Stimulated activated CD8-positive, alpha-beta memory T cell treated with anti-CD3 and anti-CD28 coated beads, Interleukin-4, amount 100 ng/mL, for 1 hour (primary cell): ENCODE measurements at places on chromosomes 13 and 19.

DNA sequence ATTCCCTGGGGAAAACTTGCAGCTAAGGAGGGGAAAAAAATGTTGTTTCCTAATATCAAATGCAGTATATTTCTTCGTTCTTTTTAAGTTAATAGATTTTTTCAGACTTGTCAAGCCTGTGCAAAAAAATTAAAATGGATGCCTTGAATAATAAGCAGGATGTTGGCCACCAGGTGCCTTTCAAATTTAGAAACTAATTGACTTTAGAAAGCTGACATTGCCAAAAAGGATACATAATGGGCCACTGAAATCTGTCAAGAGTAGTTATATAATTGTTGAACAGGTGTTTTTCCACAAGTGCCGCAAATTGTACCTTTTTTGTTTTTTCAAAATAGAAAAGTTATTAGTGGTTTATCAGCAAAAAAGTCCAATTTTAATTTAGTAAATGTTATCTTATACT is 33.6 kb downstream of the TNFSF11 start:
- DNase-seq, result no peak

GRCh38 chr13:43515531-43515930 is 271.2 kb downstream of the ENOX1 start:
- no peak for DNase-seq

GRCh38 chr13:77545626-77546412 is 10.3 kb downstream of the SCEL start:
- DNase-seq, result no peak

GRCh38 chr19:57302020-57302465 is 18.2 kb upstream of the ZNF543 start:
- no peak for DNase-seq

DNA sequence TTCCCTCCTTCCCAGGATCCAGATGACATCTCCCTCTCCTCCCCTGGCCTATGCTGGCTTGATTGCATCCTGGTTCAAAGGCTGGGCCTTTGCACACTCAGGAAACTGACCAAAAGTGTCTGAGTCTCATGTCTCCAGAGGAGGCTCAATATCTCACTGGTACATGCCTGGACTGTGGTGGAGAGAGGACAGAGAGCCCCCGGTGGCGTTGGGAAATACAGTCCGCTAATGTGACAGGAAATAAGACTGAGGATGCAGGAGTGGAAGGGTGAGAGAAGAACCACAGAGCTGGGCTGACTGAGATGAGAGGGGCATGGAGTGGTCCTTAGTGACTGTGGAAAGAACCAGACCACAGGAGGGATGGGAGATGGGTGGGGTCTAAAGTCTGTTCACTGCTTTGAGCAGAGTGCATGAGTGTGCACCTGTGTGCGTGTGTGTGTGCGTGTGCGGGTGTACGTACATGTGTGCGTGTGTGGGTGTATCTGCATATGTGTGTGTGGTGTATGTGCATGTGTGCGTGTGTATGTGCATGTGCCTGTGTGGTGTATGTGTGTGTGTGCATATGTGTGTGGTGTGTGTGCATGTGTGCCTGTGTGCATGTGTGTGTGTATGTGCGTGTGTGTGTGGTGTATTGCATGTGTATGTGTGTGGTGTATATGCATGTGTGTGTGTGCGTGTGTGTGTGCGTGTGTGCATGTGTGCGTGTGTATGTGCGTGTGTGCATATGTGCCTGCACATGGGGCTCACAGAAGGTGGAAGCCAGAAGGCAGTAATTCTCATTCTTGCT is 1.9 kb downstream of the SIGLEC5 start:
- DNase-seq, result no peak

DNA sequence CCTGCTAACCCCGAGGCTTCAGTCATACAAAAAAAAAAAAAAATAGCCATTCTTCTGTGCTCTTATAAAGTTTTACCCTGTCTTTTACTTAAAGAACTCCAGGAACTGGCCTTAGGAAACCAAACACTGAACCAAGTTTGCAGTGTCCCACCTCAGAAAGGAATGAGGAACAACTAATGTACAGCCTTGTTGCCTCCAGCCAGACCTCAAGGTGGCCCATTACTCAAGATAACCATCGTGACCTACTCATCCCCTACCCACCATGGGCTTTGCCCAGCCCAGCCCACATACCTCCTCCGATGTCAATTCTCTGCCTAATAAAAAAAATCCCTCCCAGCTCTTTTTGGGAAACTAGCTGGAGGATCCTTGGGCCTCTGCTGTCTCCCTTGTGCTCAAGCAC is 133.2 kb downstream of the STARD13 start:
- no peak for DNase-seq

GRCh38 chr13:108003626-108004025 is 211.7 kb downstream of the LIG4 start:
- DNase-seq, result no peak

DNA sequence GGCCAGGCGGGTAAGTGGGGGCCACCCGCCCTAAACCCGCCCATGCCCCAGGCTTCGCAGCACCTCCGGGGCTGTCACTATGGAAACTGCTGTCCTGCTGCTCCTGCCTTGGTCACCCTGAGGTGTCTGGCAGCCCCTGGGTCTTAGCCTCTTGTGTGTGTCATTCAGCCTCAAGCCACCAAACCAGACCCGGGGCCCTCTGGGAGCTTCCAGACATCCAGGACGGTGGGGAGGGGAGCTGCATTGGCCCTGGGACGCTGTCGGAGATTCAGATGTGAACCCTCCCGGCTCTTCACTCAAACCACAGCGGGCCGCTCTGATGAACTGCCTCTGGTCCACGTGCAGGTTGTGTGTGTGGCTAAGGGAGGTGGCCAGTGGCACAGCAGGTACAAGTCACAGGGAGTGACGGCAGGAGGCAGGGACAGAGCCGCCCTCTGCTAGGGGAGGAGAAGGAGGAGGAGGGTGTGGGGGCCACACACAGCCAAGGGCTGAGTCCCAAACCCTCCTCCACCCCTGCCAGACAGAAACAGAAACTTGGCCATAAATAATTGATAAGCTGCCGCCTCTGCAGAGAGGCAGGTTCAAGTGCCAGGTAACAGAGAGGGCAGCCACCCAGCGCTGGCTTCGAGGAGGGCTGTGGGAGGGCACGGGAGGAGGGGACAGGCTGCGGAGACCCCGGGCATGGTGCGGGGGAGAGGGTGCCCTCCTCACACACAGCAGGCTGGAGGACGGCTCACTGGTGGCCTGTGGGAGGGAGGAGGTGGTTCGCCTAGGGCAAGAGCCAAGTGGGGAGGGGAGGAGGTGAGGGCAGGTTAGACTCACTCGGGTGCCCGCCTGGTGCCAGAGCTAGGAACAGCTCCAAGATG is 8.0 kb downstream of the NANOS3 start:
- DNase-seq, result no peak

DNA sequence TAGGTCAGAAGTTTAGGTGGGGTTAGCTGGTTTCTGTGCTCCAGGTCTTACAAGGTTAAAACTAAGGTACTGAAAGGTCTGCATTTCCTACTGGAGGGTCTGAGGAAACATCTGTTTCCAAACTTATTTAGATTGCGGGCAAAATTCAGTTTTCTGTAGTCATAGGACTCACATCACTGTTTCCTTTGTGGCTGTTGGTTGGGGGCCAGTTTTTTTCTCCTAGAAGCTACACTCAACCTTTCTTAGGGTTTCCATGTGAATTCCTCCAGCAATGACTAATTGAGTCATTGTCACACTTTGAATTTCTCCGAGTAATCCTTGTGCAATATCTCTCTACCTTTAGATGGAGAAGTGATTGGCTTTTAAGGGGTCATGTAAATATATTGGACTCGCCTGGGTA is 773.4 kb upstream of the SLITRK1 start:
- no peak for DNase-seq

DNA sequence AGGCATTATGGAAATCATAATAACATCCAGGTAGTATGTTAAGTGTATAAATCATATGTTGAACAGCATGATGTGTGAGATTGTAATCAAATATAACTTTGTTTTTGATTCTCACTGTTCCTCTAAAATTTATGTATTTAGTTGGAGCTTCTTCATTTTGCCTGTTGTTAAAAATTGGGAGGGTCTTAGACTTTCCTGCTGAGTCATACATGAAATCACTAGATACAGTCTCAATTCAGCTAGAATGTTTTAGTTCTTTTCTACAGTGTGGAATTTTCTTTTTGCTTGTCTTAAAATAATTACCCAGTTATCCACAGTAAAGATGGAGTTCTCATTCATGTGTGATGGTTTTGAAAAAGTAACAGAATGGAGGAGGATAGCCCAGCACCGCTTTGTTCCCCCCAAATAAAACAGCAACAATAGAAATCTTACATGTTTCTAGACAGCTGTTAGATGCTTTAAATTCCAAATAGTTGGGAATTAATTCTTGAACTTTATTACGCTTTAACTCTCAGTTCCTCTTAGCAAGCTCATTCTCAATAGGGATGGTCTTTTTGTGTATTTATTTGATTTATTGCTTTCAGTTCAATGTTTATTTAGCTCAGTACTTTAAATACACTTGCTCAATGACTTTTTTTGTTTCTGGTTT is 109.5 kb downstream of the PDS5B start:
- DNase-seq, result no peak

DNA sequence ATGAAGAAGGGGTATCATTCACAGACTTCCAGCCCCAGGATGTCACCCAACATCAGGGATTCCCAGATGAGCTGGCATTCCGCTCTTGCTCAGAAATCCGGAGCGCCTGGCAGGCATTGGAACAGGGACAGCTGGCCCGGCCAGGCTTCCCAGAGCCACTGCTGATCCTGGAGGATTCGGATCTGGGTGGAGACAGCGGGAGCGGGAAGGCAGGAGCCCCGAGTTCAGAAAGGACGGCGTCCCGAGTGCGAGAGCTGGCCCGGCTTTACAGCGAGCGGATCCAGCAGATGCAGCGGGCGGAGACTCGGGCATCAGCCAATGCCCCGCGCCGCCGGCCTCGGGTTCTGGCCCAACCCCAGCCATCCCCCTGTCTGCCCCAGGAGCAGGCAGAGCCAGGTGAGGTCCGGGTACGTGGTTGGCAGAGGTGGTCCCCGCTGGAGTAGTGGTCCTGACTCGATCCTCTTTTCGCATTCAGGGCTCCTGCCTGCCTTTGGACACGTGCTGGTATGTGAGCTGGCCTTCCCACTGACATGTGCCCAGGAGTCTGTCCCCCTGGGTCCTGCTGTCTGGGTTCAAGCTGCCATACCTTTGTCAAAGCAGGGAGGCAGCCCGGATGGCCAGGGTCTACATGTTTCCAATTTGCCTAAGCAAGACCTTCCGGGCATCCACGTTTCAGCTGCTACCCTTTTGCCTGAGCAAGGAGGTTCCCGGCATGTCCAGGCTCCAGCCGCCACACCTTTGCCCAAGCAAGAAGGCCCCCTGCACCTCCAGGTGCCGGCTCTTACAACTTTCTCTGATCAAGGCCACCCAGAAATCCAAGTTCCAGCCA is 11.0 kb downstream of the PLEKHG2 start:
- DNase-seq, result no peak

DNA sequence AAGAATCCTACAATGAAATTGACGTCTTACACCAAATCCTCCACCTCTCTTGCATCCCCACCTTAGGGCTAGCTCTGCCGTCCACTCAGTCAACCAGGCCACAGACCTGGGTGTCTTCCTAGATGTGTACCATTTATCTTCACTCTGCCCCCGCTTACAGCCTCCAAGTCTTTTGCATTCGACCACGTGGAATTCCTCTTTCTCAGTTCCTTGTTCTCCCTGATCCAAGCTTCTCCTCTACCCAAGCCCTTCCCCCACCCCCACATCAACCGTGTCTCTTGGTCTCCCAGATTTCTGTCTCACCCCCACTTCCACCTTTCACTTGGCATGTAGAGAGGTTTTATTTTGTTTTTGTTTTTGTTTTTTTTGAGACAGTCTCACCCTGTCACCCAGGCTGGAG is 1.2 kb upstream of the DMWD start:
- DNase-seq, result no peak

DNA sequence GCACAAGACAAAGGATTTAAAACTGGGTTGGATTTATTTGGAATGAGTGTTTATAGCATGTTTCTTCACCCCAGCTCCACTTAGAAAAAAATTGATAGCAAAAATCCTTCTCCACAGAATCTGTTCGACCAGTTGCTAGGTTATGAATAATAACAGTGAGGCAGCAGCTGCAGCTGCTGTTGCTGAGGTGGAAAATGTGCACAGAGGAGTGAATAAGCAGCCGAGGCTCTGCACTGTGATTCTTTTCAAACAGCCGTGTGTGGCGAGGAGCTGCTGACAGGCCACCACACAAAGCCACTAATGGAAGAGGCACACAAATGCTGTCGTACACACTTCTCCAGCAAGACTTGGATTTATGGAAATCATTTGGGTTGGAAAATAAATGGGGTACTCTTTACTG is 6.4 kb upstream of the RASL11A start:
- no peak for DNase-seq

DNA sequence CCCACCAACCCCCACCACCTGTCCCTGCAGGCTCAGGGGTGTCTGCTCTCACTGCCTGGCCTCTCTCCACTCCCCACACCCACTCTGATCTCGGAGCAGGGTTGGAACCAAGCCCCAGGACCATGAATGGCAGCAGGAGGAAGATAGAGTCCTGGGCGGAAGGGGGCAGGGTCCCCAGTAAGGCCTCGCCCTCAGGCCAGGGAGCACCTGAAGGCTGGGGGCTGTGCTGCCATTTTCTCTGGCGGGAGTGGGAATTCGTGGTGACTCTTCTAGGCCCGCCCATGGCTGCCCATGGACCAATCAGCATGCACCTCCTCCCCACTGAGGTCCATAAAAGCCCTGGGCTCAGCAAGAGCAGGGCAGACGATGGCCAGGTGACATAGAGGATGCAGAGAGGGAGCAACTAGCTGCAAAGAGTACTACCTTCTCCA is 25.0 kb downstream of the KBTBD6 start:
- no peak for DNase-seq

DNA sequence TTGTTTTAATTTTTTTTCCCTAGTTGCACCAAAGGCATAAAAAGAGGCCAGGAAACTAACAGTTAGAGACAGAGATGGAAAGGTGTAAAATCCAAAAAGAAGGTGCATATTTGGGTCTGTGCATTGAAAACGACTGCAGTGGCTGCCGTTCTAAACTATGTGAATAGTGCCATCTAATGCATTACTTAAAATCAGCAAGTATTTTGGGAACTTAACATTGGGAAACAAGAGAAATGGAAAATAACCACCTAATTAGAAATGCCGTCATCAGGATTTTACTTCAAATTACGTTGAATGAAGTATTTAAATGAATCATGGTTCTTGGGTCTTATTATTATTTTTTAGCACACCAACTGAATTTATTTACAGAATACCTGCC is 189.5 kb upstream of the MIR17HG start:
- DNase-seq, result no peak

DNA sequence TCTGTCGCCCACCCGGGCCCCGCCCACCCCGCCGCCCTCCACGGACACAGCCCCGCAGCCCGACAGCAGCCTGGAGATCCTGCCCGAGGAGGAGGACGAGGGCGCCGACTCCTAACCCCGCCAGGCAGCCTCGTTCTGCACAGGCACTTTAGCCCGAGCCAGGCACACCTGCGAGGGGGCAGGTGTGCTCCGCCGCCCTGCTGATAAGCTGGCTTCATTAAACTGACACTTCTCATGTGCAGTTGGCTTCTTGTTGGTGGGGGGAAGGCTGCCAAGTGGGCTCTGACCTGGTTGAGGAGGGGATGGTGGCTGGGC is 8.2 kb downstream of the IL4I1 start:
- DNase-seq, result no peak
